ENCODE measurements at places on chromosomes 16 and 17. TPM values are rescaled to one million over a fixed set of nuclear protein-coding genes. Genes with fewer than 3 reads are reported as not detected.

Gene KCNH4
- 0.47 TPM for total RNA-seq

Gene ZNF629
- total RNA-seq = 19.3 TPM

DNA sequence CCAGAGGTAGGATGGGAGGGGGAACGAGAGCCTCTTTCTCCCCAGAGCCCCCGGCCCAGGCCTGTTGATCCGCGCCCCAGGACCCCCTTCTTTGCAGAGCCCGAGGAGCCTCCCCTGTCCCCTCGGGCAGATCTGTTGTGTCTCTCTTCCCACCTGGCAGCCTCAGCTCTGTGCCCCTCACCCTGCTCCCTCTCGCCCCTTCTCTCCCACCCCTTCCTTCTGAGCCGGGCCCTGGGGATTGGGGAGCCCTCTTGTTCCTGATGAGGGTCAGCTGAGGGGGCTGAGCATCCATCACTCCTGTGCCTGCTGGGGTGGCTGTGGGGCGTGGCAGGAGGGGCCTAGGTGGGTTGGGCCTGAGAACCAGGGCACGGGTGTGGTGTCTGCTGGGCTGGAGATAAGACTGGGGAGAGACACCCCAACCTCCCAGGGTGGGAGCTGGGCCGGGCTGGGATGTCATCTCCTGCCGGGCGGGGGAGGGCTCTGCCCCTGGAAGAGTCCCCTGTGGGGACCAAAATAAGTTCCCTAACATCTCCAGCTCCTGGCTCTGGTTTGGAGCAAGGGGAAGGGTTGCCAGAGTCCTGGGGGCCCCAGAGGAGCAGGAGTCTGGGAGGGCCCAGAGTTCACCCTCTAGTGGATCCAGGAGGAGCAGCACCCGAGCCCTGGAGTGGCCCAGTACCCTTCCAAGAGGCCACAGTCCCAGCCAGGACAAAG, 65.4 kb downstream of the MRC2 start:
- peak; percentile 77 for DNase-seq
- H3K4me3 ChIP-seq = no peak overlapping the region
- no peaks in the 10 kb centered on the region for H3K27me3 ChIP-seq
- H3K27ac ChIP-seq = no peak overlapping the region

- H3K4me1 ChIP-seq = no peaks in the 10 kb centered on the region
- H3K4me3 ChIP-seq = no peak overlapping the region
- H3K36me3 ChIP-seq = peaks cover 7% of the 10 kb centered on the region
These were observed 3.3 kb downstream of the AXIN1 start for GRCh38 chr16:349211-349610.

DNA sequence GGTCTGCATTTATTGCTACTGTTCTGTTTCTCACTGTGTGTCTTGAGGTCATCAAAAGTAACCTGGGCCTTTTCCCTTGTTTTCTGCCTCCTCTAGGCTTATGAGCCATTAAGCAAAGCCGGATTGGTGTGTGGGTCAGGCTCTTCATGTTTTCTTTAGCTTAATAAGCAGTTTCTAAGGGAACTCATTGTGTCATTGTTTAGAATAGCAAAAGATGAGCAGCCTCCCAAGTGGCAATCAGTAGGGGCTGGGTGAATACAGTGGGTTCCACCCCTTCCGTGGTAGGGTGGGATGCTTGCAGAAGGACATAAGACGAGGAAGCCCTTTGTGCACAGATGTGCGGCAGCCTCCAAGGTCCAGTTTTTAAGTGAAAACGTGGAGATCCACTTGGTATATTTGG, 34.5 kb downstream of the ABCC1 start:
- no peak overlapping the region for H3K27ac ChIP-seq
- no peaks in the 10 kb centered on the region for H3K36me3 ChIP-seq
- no peaks in the 10 kb centered on the region for H3K27me3 ChIP-seq
- DNase-seq = no peak
- H3K4me3 ChIP-seq = no peak overlapping the region

Data from H1 (cell line).